T-cell (primary cell): ENCODE measurements at places on chromosomes 6 and 20.

- no peak for DNase-seq
- no peak overlapping the region for H3K4me3 ChIP-seq
- no peaks in the 10 kb centered on the region for H3K4me1 ChIP-seq
- H3K27ac ChIP-seq, result no peak overlapping the region
Observed at GRCh38 chr20:53231061-53231460, 258.9 kb downstream of the TSHZ2 start.

DNA sequence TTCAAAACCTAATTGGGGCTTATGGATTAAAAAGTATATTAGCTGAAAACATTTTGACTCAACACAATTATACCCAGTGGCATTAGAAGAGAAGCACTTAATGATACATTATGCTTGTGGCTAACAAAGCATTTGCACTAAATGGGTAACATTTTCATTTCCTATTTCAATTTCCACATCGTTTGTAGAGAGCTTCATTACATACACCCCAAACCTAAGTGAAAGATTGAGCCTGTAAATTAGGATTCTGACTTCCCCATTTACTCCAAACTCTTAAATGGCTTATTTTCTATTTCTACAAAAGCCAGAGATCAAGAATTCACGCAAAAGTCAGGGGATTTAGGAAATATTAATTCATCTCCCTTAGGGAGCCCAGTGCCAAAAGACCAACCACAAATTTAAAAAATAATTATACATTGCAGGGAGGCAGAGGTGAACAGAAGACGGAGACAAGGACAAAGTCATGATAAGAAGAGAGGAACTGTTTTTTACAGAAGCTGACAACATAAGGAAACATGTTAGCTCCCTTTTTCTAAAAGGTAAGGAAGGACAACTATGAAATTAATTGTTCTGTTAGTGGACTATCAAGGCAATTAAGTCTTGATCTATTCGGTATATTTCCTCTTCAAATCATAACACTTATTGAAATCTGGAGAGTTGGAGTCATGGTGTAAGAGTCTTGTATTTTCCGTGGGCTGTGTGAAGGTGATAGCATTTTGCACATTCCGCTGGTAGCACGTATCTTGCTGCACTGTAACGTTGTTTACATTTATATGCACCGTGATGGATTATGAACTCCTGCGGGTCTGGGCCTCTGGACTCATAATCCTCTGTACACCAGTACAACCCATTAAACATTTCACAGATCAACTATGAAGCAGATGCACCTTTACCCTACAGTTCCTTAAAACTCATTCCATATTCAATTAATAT, 24.8 kb upstream of the EZR start:
- no peaks in the 10 kb centered on the region for H3K36me3 ChIP-seq
- no peak overlapping the region for H3K4me3 ChIP-seq
- H3K4me1 ChIP-seq, result no peaks in the 10 kb centered on the region
- no peak for DNase-seq
- no peak overlapping the region for H3K27ac ChIP-seq
- H3K27me3 ChIP-seq, result no peaks in the 10 kb centered on the region

DNA sequence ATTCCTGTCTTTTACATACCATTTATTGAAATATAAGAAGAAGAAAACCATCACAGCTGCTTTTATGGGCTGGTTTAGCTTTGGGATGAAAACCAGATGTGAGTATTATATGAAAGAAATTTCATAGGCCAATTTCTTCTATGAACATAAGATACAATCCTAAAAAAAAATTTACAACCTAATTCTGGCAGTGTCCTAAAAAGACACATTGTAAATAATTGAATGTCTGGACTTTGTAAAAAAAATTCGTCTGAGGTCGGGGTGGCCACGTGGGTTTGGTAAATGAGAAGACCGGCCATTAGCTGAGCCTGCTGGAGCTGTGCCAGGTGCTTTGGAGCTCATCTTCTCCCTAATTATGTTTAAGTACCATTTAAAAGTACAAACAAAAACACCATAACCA, 26.8 kb downstream of the DACT2 start:
- H3K27ac ChIP-seq, result no peak overlapping the region
- H3K4me1 ChIP-seq, result no peaks in the 10 kb centered on the region
- no peak overlapping the region for H3K4me3 ChIP-seq

- no peaks in the 10 kb centered on the region for H3K4me1 ChIP-seq
- H3K27ac ChIP-seq, result no peak overlapping the region
- H3K4me3 ChIP-seq, result no peak overlapping the region
- no peaks in the 10 kb centered on the region for H3K36me3 ChIP-seq
Observed at GRCh38 chr20:6976106-6976900, 208.8 kb downstream of the BMP2 start.

DNA sequence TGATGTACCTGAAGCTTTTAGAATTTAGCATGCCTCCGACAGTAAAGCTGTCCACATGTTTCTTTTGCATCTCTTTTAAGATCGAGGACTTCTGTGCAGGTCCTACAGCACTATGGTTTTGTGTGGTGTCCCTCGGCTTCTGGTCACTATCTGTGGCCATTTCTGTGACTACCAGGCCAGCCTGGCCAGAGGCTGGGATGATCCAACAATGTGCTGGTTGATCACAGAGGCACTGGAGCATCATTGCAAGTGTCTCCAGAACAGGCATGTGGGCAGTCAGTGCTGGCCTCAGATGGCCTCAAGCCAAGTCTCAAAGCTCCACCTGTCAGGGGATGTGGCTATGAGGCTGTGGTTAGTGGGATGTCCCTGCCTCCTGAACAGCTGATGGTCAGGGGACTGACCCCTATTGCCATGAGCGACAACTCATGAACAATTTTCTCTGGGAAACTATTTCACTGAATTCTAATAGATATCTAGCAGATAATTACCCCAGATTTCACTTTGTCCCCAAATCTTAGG, 136.6 kb downstream of the SYNDIG1 start:
- peaks cover 10% of the 10 kb centered on the region for H3K27me3 ChIP-seq
- H3K36me3 ChIP-seq, result no peaks in the 10 kb centered on the region
- H3K27ac ChIP-seq, result no peak overlapping the region
- DNase-seq, result no peak

DNA sequence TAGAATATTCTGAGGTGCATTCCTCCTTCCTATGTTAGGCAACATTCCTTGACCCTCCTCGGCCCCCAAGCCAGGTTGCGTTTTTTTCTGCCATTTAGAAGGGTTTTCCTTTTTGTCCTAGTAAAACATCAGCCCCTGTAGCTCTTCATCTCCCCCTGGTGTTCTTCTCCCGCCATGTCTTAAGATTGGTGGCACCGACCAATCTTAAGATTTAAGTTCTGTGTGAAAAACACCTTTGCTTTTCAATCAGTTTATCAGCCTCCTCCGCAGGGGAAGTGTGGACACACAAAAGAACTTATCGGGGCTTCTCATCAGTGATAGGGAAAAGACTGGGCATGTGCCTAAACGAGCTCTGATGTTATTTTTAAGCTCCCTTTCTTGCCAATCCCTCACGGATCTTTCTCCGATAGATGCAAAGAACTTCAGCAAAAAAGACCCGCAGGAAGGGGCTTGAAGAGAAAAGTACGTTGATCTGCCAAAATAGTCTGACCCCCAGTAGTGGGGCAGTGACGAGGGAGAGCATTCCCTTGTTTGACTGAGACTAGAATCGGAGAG, 719 bp upstream of the EDN1 start:
- H3K27me3 ChIP-seq, result peaks cover 41% of the 10 kb centered on the region
- peak overlapping the region; percentile 67 for H3K4me3 ChIP-seq
- no peak overlapping the region for H3K27ac ChIP-seq
- peak; percentile 44 for DNase-seq

- H3K27me3 ChIP-seq, result no peaks in the 10 kb centered on the region
- no peaks in the 10 kb centered on the region for H3K36me3 ChIP-seq
- no peak overlapping the region for H3K27ac ChIP-seq
- no peaks in the 10 kb centered on the region for H3K4me1 ChIP-seq
Observed at GRCh38 chr20:46488451-46488850, 24.9 kb downstream of the ZNF334 start.

DNA sequence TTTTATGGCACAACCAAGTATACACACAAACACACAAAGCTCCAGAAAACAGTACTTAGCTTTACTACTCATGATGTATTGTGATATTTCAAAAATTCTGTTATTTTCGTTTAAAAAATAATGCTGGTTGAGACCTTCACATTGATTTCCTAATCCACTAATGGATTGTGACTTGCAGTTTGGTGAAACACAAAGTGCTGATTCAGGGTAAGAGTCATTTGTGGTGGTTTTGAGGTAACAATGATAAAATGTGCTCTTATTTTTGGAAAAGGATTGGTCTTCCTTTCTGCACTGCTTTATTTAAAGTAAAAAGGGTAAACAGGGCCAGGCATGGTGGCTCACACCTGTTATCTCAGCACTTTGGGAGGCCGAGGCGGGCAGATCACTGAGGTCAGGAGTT, 1.9 kb downstream of the AAR2 start:
- H3K4me3 ChIP-seq, result no peak overlapping the region
- peaks cover 4% of the 10 kb centered on the region for H3K36me3 ChIP-seq
- no peak for DNase-seq
- H3K4me1 ChIP-seq, result peaks cover 7% of the 10 kb centered on the region

- no peaks in the 10 kb centered on the region for H3K27me3 ChIP-seq
- no peak overlapping the region for H3K4me3 ChIP-seq
- DNase-seq, result no peak
- H3K36me3 ChIP-seq, result no peaks in the 10 kb centered on the region
- no peaks in the 10 kb centered on the region for H3K4me1 ChIP-seq
- no peak overlapping the region for H3K27ac ChIP-seq
Observed at GRCh38 chr6:92196325-92196724, 1223.0 kb downstream of the EPHA7 start.

GRCh38 chr6:85455471-85456026, 5.7 kb downstream of the NT5E start:
- no peak for DNase-seq
- H3K4me3 ChIP-seq, result no peak overlapping the region
- H3K36me3 ChIP-seq, result no peaks in the 10 kb centered on the region
- H3K4me1 ChIP-seq, result peaks cover 10% of the 10 kb centered on the region
- H3K27me3 ChIP-seq, result peaks cover 8% of the 10 kb centered on the region

GRCh38 chr6:165894171-165894825, 231.3 kb upstream of the PDE10A start:
- H3K4me1 ChIP-seq, result no peaks in the 10 kb centered on the region
- no peaks in the 10 kb centered on the region for H3K36me3 ChIP-seq
- DNase-seq, result no peak
- H3K4me3 ChIP-seq, result no peak overlapping the region
- H3K27me3 ChIP-seq, result peaks cover 19% of the 10 kb centered on the region

GRCh38 chr20:38203981-38204357, 38.9 kb upstream of the TGM2 start:
- H3K4me1 ChIP-seq, result no peaks in the 10 kb centered on the region
- no peak overlapping the region for H3K4me3 ChIP-seq

DNA sequence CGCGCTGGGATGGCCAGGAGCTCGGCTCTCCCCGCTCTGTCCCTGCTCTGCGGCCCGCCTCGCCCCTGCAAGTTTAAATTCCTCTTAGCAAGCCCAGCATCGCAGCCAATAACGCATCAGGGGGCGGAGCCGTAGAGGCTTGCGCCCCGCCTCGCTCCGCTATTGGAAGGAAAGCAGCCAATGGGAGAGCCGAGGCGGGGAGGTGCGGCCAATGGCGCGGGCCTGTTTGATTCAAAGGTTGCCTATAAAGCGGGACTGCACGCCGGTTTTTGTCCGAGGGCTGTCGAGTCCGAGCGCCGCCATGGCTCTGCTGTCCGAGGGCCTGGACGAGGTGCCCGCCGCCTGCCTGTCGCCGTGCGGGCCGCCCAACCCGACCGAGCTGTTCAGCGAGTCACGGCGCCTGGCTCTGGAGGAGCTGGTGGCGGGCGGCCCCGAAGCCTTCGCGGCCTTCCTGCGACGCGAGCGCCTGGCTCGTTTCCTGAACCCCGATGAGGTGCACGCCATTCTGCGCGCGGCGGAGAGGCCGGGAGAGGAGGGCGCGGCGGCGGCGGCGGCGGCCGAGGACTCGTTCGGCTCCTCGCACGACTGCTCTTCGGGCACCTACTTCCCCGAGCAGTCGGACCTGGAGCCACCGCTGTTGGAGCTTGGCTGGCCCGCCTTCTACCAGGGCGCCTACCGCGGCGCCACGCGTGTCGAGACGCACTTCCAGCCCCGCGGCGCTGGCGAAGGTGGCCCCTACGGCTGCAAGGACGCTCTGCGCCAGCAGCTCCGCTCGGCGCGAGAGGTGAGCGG, at the start of gene FAM83D:
FAM83D (plus strand) TSS at position 276 of the 792 bp plus-strand sequence; CDS start at position 302, 26 bp downstream.
- peaks cover 4% of the 10 kb centered on the region for H3K27me3 ChIP-seq
- H3K36me3 ChIP-seq, result peaks cover 5% of the 10 kb centered on the region
- peak; percentile 89 for DNase-seq
- peak within 1 kb of the TSS; percentile 59 for H3K4me3 ChIP-seq
- H3K27ac ChIP-seq, result peak within 1 kb of the TSS; percentile 36

- H3K4me1 ChIP-seq, result no peaks in the 10 kb centered on the region
- H3K27ac ChIP-seq, result no peak overlapping the region
- no peaks in the 10 kb centered on the region for H3K36me3 ChIP-seq
- no peak for DNase-seq
Observed at GRCh38 chr6:16162003-16162402, 33.1 kb downstream of the MYLIP start.
